ENCODE measurements at places on chromosomes 16 and 17. TPM values are rescaled to one million over a fixed set of nuclear protein-coding genes. Genes with fewer than 3 reads are reported as not detected.

DNA sequence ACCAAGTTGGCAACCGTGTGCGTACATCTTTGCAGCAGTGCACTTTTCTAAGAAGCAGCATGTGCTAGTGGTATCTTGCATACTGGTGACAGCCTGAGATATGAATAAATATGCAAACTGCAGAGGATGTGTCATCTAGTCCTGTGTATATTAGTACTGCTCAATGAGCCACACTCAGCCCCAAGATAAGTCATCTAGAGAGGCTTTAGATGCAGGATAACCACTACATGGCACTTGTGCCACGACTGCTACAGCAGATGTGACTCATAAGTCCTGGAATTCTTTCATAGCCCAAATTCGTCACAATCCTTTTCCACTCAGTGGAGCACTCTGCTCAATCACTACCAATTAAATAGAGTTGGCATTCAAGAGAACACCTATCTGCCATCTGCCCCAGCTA, 171.5 kb downstream of the AXIN2 start:
- no peak for DNase-seq

MMP28 gene
- total RNA-seq = not detected

DNA sequence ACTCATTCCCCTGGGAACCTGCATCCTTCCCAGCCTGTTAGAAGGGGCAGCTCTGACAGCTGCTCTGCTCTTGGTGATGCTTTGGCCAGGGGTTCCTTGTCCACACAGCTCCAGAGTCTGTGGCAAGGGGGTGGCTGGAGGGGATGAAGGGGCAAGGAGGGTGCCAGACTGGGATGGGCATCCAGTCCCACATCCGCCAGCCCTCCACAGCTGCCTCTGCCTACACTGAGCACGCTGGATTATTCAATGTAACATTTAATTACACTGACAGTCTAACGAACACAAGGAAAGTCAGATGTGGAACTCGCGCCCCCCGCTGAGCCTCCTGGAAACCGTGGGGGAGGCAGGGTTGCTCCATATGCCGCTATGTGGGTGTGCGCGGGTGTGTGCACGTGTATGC, 101.1 kb downstream of the C16orf78 start:
- no peak for DNase-seq

AOC3 gene
- not detected for total RNA-seq

GRCh38 chr17:76783146-76783545, 45.2 kb downstream of the MFSD11 start:
- no peak for DNase-seq

TNFRSF17 gene
- not detected for total RNA-seq

EVPLL gene
- not detected for total RNA-seq

- no peak for DNase-seq
Observed at GRCh38 chr16:4049031-4049430, 67.2 kb downstream of the ADCY9 start.

GRCh38 chr16:89507214-89507833, 879 bp upstream of the SPG7 start:
- no peak for DNase-seq

- DNase-seq = no peak
Observed at GRCh38 chr16:53745086-53745485, 41.1 kb downstream of the FTO start.

DNA sequence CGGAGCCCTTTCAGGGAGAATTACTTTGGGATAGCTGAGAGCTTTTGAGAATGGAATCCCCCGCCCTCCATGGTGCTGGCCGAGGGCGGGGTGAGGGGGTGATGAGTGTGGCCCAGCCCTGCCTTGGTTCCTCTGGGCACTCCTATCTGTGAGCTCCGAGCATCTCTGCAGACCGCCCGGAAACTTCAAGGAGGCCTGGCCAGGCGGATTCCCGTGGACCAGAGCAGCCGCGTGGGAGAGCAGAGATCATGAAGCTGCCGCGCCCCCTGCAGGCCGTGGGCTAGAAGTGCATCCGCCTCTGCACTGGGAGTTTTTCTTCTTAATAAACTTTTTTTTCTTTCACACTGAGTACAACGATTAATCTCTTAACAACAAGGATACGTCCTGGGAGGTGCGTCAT, 392.9 kb upstream of the EEF2KMT start:
- DNase-seq = peak; percentile 50

GRCh38 chr16:49773534-49774475, 82.1 kb downstream of the ZNF423 start:
- DNase-seq = no peak

DNA sequence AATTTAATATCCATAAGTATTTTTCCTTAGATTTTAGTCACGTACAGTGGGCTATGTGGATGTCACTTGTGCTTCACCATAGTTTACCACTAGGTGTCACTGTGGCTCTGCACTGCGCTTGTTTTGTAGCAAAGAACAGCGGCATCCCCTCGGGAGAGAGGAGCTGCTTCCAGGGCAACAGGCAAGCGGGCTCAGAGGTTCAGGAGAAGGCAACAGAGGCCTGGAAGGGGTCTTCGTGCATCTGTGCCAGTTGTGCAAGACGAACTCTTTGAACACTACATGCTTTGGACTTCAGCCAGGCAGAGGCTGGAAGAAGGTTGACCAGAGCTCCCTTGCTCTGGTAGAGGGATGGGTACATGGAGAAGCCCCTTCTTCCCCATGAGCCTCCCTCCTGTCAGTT, 20.6 kb downstream of the CYB561 start:
- peak; percentile 87 for DNase-seq

CFAP119 gene
- total RNA-seq = 0.05 TPM

DNA sequence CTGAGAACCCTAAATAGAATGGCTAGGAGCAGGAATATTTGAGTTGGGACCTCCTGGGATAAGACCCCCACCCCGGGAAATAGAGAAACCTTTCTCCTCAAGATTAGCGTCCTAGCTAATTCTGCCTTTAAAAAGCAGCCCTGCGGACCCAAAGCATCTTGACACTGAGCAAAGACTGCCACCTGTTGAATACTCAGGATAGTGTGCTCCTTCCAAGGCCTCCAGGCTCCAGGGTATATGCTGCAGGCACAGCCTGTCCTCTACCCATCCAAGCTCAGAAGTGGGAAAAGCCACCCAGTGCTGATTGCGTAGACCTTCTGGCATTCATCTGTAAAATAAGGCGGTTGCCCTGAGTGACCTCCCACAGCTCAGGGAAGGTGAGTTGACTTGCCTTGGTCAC, 456.2 kb upstream of the DYNLRB2 start:
- peak; percentile 66 for DNase-seq

CHRNE gene
- total RNA-seq = not detected

DNA sequence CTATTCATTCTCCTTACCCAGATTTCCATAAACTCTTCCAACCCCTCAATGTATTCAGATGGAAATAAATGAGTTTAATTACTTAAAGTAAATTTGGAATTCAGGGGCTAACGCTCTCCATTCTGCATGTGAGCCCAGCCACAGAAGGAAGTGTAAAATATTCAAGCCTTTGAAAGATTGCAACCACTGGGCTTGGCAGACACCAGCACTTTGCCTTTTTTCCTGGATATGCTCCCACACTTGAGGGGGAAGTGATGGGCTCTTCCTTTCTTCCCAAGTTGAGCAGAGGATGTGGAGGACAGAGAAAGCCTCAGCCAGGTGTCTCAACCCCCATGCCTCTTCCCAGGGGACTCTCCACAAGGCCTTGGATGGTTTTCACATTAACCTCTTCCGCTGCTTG, 825.1 kb upstream of the EEF2KMT start:
- no peak for DNase-seq

EFNB3 gene
- 3.7 TPM for total RNA-seq

GRCh38 chr16:80527297-80527696, 13.5 kb upstream of the DYNLRB2 start:
- peak; percentile 55 for DNase-seq

GRCh38 chr17:19374136-19374535, 4.2 kb upstream of the MAPK7 start:
- no peak for DNase-seq

GRCh38 chr16:14301169-14302030, 230.3 kb downstream of the MRTFB start:
- DNase-seq = no peak

GRCh38 chr16:53511403-53512280, 8.6 kb upstream of the AKTIP start:
- no peak for DNase-seq

GRCh38 chr17:82871056-82871775, 31.4 kb upstream of the ZNF750 start:
- DNase-seq = no peak

CASKIN1 gene
- 0.67 TPM for total RNA-seq

- no peak for DNase-seq
Observed at GRCh38 chr17:41619036-41619926, 5.1 kb downstream of the KRT17 start.

DNA sequence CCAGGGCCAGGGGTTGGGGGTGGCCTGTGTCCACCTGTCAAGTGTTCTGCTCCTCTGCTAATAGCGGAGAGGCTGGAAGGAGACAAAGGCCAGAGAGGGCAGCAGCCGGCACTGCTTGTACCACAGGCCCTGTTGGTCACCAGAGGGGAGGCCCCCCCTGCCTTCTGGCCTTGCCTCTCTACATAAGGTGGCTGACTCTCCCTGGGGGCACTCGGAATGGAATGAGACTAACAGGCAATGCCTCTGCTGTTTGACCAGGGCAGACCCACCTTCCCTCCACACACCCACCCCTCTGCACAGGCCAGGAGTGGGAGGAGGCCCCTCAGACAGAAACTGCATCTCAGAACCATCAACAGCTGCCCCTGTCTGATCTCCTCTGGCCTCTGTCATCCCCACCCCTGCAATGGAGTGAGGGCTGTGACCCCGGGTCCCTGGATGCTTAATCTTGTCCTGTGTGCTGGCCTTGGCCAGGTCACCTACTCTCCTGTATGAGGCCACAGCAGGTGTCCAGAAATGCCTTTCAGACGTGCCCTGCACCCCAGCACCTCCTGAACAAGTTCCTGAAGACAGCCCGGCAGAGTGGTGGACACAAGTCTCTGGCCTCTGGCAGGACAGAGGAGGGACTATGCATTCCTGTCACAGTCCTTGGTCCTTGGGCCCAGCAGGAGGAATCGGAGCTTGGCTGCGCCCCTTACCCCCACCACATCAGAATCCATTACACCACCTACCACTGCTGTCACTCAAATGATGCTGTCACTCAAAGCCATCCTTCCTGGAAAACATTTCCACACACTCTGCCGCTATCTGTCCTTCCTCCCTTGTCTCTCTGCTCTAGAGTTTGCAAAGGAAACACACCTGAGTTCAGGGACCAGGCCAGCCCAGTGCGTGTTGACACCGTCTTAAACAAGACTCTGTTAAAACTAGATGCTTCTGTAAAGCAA, 107.5 kb upstream of the ZNF750 start:
- DNase-seq = no peak

GRCh38 chr17:9676820-9677310, 31.5 kb downstream of the USP43 start:
- DNase-seq = no peak

MMP25 gene
- total RNA-seq = 0.03 TPM

DNA sequence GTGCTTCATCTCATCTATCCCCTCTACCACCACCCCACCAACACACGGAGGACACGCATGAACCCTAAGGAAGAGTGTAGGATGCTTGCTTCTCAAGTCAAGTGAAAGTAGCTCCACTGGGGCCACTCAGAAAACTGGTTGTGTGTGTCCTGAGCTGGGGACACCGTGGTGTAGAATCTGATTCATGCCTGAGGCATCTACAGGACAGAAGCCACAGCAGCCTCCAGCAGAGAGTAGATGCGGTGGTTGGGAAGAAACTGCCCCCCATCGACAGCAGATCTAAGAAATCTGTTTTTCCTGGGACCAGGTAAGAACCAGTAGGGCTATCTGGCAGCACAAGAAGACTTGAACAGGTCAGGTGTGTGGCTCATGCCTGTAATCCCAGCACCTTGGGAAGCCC, 51.9 kb upstream of the HLF start:
- no peak for DNase-seq

GRCh38 chr17:71986886-71987285, 133.9 kb upstream of the SOX9 start:
- DNase-seq = no peak

TAC4 gene
- total RNA-seq = not detected

GRCh38 chr17:56486732-56487131, 106.8 kb upstream of the NOG start:
- no peak for DNase-seq

GRCh38 chr17:1019451-1019850, 22.5 kb downstream of the TIMM22 start:
- DNase-seq = no peak

DNA sequence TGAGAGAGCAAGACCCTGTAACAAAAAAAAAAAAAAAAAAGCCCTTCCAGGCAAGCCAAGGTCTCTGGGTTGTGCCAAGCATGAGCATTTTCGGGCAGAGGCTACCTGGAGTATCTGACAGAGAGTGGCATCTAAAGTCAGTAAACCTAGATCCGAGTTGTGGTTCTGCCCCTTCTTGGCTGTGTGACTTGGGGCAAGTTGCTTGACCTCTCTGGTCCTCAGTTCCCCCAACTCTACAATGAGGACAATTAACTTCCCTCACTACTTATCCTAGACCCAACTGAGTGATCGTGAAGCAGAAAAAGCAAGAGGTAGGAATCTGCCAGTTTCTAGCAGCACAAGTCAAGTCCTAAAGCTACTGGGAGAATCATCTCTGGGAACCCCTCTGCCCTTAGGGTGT, 34.4 kb downstream of the TMEM186 start:
- DNase-seq = no peak

DNA sequence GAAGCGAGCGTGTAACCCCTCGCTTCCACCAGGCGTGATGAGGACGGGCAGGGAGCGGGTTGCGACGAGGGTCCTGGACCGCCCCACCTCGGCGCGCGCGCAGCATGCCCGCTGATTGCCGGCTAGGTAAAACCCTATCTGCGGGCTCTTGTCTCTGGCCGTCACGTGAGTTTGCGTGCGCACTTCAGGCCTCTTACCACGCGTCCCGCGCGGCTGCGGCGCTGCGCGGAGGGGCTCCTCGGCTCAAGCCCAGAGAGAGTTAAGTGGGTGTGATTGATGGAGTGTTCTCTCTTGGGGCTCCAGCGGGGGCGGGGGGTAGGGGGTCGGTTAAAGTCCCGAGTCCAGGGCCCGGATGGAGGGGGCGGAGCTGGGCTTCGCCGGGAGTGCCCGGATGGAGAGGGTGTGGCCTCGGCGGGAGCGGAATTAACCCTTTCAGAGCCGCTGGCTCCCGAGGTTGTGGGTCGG, 7.9 kb downstream of the KDM6B start:
- peak; percentile 90 for DNase-seq

GRCh38 chr17:16924696-16925440, 47.0 kb downstream of the TNFRSF13B start:
- no peak for DNase-seq

DNA sequence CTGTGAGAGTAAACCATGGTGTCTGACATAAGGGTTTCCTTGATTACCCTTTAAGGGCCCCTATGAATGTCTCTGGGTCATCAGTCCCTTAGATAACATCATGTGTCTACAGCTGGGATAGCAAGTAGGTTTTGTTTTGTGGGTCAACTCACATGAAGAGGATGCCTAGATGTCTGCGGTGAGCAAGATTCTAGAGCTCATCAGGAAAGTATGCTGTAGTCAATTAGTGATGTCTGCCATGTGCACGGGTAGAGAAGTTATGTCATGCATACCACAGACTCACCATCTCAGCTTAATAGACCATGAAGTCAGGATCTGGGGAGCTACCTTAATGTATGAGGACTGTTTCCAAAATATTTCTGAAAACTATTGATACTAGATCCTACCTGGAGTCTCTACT, 57.5 kb downstream of the CDH13 start:
- DNase-seq = no peak

Measured in SK-MEL-5 (cell line).